ENCODE measurements at places on chromosomes 6 and 20.

DNA sequence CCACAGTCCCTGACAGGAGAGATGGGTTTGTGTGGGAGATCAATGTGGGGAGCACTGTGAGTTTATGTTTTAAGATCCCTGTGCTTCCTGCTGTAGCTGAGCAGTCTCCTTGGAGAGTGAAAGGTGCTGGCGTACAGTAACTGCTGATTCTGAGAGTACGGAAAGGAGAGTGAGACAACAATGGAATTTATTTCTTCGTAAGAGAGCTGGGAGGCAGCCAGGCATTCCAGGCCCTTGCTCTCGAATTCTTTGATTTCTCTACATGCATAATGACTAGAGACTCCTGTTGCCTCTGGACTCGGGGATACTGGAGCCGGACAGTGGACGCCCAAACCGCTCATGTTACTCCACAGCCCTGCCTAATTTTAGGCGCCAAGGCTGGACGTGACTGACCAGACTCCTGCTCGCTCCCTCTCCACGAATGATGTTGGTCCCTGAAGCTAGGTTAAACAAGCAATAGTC, 131.0 kb upstream of the PHACTR1 start:
- DNase-seq = no peak

- peak; percentile 70 for DNase-seq
Measured at GRCh38 chr6:90350689-90351554, 54.3 kb upstream of the BACH2 start.

DNA sequence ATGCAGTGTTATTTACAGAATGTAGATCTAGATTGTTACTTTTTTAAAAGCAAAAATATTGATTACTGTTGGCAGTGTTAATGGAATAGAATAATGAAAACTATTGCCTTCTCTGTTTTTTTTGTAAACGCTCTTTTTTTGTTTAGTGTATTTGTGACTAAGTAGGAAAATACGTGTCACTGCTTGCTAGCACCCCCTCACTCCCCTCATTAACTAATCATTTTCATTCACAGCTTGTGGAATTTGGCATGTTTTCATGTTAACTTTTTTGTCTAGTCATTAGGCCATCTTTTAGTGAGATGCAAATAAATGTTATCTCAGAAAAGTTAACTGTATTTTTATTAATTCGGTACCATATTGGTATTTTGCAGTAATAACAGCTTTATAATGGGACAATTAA, 29.8 kb downstream of the ADGRG6 start:
- DNase-seq = no peak

DNA sequence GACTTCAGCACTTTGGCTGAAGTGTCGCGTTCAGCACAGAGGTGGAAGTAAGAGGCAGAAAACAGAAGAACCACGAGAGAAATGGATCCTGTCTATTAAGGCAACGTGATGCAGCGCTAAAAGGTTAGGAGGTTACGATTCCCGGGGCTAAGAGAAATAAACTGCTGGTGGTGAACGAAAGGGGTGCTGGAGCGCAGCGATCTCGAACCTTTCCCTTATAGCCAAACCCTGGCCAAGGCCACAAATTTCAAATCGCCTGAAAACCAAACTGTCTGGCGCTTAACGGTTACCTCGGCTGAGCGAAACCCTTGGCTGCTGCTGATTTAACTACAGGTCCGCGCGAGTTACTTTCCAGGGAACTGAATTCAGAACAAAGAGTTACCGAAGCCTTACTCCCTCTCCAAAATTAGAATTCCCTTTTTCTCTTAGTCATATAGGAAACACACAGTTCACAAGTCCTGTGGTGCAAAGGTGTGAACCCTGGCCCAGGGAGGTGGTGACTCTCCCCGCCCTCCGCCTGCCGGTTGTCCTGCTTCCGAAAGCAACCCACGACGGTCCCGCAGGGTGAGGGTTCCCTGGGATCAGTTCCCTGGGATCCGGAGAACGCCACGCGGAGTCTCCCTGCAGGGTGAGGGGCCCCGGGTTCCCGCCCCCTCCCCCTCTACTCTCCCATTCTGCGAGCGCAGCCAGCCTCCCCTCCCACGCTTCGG, 1.3 kb upstream of the SLC35D3 start:
- DNase-seq = no peak

- no peak for DNase-seq
Measured at GRCh38 chr20:46083101-46083500, 6.7 kb downstream of the NCOA5 start.
